ENCODE measurements at places on chromosomes 7 and 10.

- DNase-seq: no peak
These were observed 151.3 kb downstream of the TRIL start for GRCh38 chr7:28806841-28807240.

DNA sequence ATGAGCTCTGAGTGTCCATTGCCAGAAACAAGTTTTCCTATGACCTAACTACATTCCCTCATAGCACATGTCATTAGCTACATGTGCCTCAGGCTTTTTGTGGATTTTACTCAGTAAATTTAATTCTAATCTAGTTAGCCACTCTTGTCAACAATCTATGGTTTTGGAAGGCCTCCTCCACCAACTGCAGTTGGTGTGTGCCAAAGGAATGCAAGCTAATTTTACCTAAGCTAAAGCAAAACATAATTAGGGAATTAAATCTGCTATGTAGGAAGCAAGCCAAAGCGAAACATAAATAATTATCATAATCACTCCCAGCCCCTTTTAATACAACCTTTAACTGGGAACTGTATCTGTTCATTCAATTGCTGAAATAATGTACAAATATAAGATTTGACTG is 3.5 kb upstream of the CTTNBP2 start:
- DNase-seq: no peak

GRCh38 chr7:39085189-39085588 is 107.5 kb downstream of the POU6F2 start:
- DNase-seq: no peak

DNA sequence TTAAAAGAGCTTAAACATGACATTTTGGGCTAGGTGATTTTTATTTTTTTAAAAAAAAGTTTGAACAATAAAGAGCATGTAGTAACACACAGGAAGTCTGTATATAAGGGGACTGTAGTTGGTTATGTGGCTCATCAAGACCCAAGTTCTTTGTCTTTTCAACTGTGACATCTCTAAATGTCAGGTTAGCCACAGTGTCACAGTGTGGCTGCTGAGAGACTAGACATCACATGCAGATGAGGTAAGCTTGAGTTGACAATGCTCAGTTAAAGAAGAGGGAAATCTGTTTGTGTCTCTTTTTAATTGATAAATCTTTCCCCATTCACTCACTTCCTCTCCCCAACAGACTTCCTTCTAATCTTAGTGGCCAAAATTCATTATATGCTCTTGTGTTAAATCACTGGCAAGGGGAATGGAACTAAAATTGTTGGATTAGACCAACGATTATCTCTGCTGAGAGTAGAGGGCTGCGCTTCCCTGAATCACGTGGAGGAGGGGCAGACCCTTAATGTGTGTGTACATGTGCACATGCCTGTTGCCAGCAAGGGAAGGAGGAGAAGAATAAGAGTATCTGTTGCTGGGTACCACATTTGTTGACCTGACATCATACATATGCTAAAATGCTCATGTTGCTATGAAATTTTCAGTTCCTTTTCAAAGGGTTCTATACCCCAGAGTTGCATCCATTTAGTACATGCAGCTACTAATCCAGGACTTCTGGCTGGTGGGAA is 78.3 kb downstream of the MMRN2 start:
- no peak for DNase-seq

- DNase-seq: peak; percentile 92
These were observed 43.6 kb upstream of the KLF6 start for GRCh38 chr10:3828404-3829155.

DNA sequence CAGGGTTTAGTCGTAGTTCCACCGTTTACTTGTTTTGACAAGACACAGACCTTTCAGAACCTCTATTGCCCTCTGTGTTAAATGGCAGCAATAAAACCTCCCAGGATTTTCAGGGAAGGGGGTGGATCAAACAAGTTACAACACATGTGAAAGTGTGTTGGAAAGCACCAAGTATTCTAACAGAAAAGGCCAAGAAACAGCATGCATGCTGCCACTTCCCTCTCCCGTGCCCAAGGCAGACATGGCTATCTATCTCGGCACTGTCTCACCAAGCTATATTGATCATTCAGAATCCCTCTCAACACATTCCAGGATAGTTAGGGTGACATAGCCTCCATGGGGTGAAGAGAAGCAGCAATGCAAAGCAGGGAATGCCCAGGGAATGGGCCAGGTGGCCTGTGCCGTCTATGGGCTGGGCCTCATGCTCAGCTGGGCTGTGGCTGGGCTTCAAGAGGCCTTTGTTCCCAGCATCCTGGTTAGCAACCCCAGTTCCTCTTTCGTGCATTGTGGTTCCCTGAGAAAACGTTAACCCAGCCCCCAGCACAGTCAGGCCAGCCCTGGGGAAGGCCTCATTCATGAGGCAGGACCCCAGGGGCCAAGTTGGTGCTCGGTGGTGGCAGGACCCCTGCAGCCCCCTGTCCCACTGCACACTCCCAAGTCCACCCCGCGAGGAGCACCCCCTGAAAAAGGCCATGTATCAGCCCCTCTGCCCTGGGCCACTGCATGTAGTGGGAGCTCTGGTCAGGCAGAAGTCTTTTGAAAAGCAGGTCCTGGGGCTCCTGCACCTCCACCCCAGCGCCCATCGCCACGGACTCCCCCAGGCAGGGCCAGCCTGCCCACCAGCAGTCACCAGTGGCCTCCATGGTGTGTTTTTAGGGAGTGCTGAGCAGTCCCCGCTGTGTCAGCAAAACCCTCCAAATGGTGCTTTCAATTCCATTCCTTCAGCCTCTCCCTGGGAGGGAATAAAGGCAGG is 25.5 kb downstream of the VSIR start:
- peak; percentile 94 for DNase-seq

DNA sequence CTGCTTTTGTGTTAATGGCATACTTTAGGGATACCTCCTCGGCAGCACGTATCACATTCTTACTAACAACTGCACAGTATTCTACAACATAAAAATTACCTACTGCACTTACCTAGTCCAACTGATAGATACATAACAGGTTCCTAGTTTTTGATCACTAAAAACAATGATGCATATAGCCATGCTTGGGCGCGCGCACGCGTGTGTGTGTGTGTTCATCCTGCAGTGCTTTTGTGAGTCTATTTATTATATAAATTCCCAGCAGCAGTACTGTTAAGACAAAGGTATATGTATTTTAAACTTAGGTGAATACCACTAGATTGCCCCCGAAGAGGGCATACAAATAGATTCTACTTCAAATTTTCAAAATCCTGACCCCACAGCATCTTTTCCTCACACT is 181.4 kb downstream of the ELMO1 start:
- DNase-seq: no peak

DNA sequence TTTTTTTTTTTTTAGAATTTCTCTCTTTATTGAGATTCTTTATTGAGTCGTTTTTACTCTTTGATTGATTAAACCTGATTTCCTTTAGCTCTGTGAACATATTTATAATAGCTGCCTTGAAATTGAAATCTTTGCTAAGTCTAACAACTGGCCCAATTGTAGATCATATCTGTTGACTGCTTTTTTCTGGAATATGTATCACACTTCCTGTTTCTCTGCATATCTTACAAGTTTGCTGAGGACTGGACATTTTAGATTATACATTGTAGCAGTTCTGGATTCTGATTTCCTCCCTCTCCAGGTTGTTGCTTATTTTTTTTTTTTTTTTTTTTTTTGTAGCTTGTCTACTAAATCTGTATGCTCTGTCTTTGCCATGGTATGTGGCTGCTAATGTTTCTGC is 56.3 kb downstream of the PRKAR2B start:
- DNase-seq: peak; percentile 60

GRCh38 chr7:130927564-130927963 is 193.6 kb upstream of the KLF14 start:
- no peak for DNase-seq

DNA sequence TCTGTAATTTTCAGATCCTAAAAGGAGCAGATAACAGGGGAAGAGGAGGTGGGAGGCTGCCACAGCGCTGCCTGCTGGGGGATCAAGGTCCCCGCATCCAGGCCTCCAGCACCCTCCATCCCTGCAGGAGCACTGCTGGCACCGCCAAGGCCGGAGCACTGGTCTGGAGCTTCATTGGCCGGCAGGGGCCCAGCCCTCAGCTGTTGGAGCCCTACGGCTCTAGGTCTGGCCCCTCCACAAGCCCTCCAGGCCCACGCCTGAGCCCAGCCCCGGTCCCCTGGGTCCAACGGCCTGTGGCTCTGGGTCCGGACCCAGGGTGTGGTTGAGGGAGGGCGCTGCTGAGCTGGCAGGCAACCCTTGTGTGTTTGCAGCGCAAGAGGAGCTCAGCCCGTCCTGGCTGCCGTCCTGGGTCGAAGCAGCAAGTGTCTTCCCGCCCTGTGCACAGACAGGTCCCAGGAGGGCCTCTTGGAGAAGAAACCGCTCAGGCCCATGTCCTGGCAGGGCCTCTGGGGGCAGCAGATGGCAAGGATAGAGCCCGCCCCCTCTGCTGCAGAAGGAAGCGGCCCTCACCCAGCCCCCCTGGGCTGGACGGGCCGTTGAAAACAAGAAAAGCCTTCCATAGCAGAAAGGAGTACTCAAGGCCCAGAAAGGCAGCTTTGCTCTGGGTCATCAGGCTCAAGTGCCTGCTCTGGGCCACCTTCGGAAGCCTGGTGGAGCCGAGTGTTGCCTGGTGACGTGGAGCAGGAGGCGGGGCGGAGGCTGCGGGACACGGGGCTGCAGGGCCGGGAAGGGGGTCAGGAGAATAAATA is 54.3 kb upstream of the TNRC18 start:
- peak; percentile 62 for DNase-seq

DNA sequence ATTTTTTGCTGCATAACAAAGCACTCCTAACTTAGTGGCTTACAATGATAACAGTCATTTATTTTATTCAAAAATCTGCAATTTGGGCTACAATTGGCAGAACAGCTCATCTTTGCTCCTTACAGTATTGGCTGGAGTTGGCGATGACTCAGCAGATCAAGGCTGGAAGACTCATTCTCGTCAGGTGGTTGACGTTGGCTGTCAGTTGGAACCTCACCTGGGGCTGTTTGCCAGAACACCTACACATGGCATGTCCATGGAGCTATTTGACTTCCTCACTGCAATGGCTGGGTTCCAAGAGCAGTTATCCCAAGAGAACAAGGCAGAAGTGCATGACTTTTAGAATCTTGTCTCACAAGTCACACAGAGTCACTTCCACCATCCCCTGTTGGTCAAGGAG is 75.1 kb downstream of the NOD1 start:
- no peak for DNase-seq

DNA sequence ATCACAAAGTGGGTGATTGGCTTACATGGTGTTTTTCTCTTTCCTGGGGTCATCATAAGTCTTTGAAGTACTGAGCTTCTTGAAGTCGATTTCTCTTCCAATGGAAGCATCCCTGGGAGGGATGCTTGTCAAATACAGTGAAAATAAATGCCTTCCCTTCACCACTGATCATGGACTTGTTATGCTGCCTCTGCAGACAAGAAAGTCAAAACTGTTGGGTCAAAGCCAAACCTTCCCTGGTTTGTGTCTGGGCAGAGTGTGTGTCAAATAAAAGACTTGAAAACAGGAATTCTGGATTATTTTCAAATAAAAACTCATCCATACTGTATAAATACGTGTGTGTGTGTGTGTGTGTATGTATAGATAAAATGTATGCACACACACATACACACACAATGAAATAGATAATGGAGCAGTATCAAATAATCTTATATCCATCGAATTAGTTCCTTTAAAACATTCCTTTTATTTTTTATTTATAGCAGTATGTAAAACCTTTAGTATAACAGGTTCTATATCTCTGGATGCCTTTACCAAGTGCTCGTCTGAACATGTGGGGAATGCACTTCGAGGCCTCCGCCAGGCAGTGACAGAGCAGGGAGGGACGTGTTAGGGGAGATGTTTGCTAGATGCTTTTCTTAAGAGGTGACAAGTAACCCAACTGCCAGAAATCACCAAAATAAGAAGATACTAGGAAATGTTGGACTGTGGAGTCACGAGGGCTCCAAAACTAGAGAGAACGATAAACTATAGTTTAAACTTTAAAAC is 27.2 kb upstream of the WNT16 start:
- no peak for DNase-seq

All from OCI-M1 (cell line).